ENCODE measurements at places on chromosomes 12 and 14.

- DNase-seq: no peak
Observed at GRCh38 chr14:89899917-89900663, 54.4 kb downstream of the EFCAB11 start.

GRCh38 chr12:14936224-14936861, 2.0 kb downstream of the ERP27 start:
- no peak for DNase-seq

DNA sequence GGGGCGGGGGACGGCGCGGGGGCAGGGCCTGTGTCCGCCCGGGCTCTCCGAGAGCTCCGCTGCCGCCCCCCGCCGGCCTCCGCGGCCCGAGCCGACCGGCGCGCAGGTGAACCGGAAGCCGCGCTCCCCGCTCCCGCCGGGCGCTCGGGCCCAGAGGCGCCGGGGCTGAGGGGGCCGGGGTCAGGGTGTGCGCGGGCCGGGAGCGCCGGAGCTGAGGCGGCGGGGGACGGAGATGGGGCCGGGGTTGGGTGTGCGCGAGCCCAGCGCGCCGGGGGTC, 431 bp downstream of the HIP1R start:
- no peak for DNase-seq

- no peak for DNase-seq
Observed at GRCh38 chr14:101222362-101223070, 319.0 kb upstream of the RTL1 start.

DNA sequence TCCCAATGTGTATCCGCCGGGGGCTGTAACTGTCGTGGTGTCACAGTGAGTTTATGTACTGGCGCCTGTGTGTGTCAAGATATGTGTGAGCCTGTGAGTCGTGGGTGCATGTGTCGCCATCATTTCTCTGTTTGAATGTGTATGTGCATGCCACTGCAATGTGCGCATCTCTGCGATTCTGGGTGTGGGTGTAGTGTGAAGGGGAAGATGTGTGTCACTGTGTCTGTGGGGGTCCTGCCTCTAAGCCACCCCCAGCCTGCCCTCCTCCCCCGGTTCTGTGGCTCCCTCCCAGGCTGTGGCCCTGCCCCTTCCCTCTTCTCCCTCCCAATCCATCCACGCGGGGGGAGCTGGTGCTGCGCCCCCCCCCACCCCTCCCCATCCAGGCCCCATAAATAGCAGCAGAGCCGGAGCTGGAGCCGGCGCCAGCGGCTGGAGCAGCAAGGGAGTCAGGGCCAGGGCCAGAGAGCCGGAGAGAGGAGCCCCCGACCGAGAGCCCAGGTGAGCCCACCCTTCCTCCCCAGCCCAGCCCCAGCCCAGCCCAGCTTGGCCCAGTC, at the start of gene CPNE6:
Gene CPNE6 (plus strand): TSS at position 419 of the 554 bp plus-strand sequence. CDS start 1,375 bp downstream, outside the sequence.
- peak; percentile 47 for DNase-seq

DNA sequence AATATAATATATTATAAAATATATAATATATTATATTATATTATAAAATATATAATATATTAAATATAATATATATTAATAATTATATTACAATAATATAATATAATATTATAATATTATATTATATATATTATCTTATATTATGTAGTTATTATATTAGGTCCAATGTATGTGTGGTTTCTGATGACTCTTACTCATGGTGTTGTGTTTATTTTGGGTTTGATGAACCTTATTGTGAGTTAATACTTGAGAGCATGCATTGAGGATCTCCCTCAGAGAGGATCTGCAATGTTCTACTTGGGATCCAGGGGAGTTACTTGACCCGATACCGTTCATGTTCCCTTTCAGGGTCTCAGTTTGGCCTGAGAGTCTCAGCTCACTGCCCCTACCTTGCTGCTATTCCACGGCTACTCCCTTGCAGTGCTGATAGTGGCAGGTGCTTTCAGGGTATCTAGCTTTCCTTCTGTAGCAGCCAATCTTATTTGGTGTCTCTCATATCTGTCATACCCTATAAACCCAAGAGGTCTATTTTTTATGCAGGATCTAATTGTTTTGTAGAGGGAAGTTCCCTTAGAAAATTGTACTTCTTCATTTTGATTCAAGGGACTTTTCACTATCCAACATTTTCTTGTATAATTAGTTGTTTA, 89.1 kb upstream of the ZDHHC17 start:
- DNase-seq: no peak

- DNase-seq: no peak
Observed at GRCh38 chr12:131897276-131897675, 2.9 kb downstream of the ULK1 start.

GRCh38 chr12:129076441-129077320, 223.4 kb downstream of the GLT1D1 start:
- DNase-seq: no peak

- DNase-seq: no peak
Observed at GRCh38 chr12:70822412-70822811, 98.1 kb downstream of the PTPRR start.

GRCh38 chr12:27012982-27013255, 1.3 kb downstream of the TM7SF3 start:
- DNase-seq: no peak

DNA sequence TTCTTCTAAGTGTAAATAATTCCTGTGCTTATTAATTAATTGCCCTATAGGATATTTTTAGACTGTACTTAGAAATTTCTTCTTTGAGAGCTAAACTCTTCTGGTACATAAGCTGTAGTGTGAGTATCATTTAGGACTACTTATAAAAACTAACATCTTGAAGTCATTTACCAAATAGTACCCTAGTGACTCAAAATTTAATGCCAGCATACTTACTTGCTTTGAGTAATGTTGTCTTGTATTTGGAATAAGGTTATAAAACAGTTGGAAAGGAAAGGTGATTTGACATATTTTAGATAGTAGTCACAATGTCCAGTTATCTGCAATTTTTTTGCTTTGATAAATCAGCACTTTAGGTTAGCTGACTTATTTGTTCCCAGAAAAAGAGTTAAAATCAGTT, 39.1 kb downstream of the SPATA7 start:
- no peak for DNase-seq

GRCh38 chr14:83689265-83689664, 1840.7 kb upstream of the FLRT2 start:
- no peak for DNase-seq

DNA sequence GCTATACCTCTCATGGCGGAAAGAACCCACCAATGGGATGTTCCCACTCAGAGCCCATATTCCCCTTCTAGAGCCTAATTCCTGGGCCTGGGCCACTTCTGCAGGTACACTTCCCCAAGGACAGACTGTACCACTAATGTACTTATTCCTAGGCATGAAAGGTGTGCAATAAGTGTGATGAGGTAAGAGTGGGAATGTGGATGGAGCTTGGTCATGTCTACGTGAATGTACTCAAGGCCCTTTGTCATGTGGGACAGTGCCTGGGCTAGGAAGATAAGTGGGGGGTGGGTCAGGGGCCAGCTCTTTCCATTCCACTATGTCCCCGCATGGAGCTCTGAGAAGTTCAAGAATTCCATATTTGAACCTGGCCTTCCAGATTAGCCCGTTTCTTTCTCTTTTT, 63.4 kb upstream of the FUT8 start:
- DNase-seq: no peak

GRCh38 chr12:2268471-2269286, 215.9 kb downstream of the CACNA1C start:
- DNase-seq: no peak

GRCh38 chr12:122981036-122981471, 573 bp downstream of the ARL6IP4 start:
- no peak for DNase-seq

DNA sequence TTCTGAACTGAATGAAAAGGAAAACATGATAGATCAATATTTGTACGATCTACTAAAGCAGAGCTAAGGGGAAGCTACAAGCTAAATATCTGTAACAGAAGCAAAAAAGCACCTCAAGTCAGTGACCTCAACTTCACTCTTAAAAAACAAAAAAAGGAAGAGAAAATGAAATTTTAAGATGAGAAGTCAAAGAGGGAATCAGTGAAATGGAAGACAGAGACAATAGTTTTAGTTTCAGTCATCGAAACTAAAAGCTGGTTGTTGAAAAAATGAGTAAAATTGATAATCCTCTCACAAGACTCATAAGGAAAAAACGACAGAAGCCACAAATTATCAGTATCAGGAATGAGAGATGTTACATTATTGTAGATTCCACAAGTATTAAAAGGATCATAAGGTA, 11.9 kb upstream of the SLC2A13 start:
- no peak for DNase-seq

DNA sequence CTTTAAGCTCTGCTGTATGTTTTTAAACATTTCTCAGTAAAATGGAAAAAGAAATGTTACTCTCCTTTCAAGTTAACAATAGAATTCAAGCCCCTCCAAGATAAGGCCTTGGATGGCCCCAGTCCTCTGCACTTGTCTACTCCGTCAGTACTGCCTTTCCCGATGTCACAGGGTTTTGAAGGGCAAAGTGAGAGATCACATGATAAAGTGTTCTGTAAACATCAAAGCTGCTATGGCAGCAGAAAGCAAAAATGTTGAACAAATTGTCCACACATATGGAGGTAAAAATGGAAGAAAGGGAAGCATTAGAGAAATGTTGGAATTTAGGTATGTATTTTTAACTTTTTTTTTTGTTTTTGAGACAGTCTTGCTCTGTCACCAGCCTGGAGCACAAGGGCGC, 33.5 kb upstream of the CDK2AP1 start:
- DNase-seq: no peak

DNA sequence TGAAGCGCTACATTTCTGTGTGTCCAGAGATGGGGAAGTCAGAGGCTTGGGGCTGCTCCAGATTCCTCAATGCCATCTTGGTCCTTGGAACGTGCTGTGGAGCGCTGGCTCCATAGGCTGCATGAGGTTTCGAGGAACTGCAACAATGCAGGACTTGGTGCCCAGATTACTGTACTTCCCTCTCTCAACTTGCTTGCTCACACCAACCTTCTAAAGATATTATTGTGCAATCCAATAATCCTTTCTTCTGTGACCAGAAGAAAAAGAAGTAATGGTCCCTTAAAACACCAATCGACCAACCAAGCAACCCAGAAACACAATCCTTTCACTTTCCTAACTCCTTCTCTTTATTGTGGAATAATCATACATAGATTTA, 3.7 kb downstream of the PRICKLE1 start:
- no peak for DNase-seq

DNA sequence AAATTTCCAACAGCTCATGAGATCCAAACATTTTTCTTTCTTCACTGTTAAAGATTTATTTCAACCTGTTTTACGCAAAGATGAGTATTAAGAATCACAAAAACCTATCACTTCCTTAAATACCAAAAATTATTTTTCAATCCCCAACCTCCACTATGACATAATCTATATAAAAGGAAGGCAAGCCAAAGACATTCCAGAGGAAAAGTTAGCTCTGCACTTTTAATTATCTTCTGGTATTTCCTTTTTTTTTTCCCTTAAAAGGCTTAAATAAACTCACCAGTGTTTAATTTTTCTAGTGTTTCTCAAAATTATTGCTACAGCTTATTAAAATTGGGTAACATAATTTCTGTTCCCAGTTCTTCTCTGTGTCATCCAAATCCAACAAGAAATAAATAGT, 75.9 kb downstream of the BMP4 start:
- no peak for DNase-seq

- DNase-seq: no peak
Observed at GRCh38 chr12:15698377-15698871, 90.8 kb downstream of the EPS8 start.

DNA sequence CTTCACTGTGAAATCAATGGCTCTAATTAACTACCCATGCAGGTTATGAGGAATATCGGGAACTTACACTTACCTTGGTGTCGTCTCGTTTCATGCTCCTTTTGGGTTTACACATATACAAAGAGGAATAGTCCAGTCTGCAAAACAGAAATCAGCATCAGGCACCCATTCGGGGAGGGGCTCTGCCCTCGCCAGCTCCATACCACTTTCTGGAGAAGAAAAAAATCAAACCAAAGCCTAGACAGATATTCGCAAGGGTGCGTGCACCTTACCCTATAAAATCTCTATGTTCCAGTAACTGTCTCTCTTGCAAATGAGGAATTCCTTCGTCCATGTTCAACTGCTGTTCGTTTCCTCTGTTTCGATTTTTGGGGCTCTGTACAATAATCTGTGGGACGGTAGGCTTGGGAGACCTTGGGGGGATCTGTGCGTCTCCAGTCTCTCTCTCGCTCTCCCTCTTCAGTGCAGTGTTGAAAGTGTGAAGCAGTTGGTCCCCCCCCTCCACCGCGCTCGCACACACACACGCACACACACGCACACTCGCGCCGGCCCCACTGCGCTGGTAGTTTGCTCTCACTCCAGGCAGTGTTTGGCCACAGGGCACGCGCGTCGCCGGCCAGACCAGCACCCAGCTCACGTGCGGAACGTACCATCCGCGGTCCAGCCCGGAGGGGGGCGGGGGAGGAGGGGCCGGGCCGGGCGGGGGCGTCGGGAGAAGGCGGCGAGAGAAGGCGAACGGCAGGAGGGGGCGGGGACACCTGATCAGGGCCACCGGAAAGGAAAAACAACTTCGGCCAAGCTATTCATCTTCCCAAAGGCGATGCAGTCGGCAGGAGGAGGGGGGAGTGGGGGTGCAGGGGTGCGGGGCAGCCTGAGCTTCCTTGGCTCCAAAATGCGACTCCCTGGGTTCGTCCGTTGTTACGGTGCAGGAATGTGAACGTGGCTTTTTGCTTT, at the start of gene BHLHE41:
Gene BHLHE41 (minus strand): TSS at position 592 of the 954 bp plus-strand sequence. CDS start 258 bp downstream, at position 334.
- peak; percentile 87 for DNase-seq

DNA sequence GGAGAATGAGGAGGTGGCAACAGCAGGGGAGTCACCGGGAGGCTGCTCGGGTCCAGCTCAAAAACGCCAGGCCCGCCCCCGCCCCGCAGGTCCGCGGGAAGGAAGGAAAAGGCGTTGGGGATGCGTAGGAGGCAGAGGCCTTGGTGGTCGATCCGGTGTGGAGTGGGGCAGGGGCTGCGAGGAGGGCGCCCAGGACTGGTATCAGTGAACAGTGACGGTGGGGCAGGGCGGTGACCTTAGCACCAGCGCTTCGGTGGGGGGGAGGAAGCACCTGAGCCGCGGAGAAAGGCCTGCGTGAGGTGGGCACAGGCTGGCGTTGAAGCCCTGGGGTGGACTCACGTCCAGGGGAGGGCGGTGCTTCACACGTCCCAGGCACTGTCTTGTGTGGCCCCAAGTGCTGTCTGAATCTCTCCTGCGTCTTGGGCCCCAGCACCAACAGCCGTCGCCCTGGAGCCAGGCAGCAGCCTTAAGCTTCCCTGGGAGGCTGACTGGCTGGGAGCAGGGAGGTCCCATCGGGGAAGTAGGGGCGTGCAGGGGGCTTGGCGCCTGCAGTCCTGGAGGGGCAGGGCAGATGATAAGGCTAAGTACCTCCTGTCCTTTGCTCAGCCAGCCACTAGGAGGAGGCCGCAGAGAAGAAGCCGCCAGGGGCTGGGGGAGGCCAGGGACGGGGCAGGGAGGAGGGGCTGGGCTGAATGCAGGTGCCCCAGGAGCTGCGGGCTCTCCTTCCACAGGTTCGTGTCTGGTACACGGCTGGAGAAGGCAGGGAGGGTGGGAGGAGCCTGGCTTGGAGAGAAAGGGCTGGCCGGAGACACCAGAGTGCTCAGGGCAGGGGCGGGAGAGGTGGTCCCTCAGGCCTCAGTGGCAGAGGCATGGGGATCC, 26.5 kb downstream of the ZBTB42 start:
- no peak for DNase-seq

DNA sequence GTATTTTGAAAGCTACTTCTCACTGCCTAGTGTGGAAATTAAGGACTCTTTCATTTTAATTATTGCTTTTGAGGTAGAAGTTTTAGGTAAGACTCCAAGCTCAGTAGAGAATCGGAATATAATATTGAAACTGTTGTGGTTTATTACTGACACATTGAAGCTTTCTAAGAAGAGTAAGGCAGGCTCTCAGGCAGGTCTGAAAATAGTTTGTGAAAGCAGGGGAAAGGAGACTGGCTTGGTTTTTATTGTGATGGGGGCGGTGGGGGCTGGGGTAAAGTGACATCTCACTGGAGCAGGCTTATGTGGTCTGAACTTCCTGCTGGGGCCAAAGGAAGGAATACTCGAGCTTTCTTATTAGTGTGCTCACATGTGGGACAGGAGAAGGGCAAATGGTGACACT, 79.5 kb downstream of the OTOGL start:
- DNase-seq: no peak
